ENCODE measurements at places on chromosomes 2 and 18.

GRCh38 chr18:48608581-48608980, 69.8 kb downstream of the CTIF start:
- DNase-seq, result no peak
- no peak overlapping the region for H3K4me3 ChIP-seq
- H3K36me3 ChIP-seq, result no peaks in the 10 kb centered on the region
- no peaks in the 10 kb centered on the region for H3K27me3 ChIP-seq

- H3K4me3 ChIP-seq, result peak overlapping the region; percentile 42
- no peak overlapping the region for H3K27ac ChIP-seq
- no peak for DNase-seq
- H3K27me3 ChIP-seq, result no peaks in the 10 kb centered on the region
- H3K4me1 ChIP-seq, result peaks cover 64% of the 10 kb centered on the region
Measured at GRCh38 chr2:24493713-24494112, 2.7 kb downstream of the NCOA1 start.

DNA sequence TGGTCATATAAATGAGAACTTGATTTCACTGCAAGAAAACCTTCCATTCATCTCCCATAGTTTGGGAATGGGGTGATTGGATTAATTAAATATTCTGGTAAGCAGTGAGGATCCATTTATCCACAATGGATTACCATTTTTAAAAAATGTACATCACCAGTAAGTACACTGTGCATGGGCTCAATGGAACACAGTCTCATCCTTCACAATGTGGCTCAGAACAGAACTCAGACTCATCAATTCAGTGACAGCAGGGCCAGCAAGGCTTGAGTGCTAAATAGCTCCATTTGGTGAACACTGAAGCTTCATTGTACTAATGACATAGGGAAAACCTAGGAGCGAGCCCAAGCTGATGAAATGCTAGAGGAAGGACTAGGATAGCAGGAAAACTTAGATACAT, 223.8 kb downstream of the CMPK2 start:
- no peaks in the 10 kb centered on the region for H3K4me1 ChIP-seq
- no peak for DNase-seq
- no peaks in the 10 kb centered on the region for H3K36me3 ChIP-seq
- H3K27me3 ChIP-seq, result peaks cover 4% of the 10 kb centered on the region
- H3K27ac ChIP-seq, result no peak overlapping the region

GRCh38 chr2:176558574-176559140, 289.4 kb downstream of the MTX2 start:
- no peaks in the 10 kb centered on the region for H3K36me3 ChIP-seq
- peaks cover 8% of the 10 kb centered on the region for H3K4me1 ChIP-seq
- no peak overlapping the region for H3K4me3 ChIP-seq
- H3K27ac ChIP-seq, result no peak overlapping the region
- peaks cover 46% of the 10 kb centered on the region for H3K27me3 ChIP-seq
- no peak for DNase-seq

- no peak overlapping the region for H3K4me3 ChIP-seq
- H3K27ac ChIP-seq, result no peak overlapping the region
- no peak for DNase-seq
- H3K4me1 ChIP-seq, result peaks cover 41% of the 10 kb centered on the region
Measured at GRCh38 chr2:216029416-216030129, 16.2 kb upstream of the MREG start.

DNA sequence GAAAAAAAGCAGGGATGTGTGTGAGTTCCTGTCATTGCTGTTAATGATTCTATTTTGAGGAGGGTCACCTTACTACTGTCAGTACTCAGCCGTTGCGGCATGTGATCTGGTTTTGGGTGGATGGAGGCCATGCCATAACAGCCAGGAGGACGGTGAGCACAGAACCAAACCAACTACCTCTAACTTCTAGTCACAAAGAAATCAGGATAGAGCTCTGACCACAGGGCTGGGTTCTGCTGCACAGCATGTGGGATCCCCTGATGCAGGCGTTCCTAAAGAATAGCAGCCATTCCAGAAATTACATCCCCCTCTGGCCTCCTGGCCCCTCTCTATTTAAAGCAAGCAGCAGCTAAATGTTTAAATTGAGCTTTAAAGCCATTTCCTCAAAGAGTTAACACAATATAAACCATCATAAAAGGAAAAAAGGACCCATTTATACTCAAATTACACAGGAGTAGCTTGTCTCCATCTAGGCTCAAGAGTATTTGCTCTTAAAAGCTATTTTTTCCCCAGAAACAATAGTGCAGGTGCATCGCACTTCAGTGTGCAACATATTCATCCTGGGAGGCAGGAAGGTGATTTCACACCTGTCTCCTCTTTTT, 786.4 kb downstream of the RNF144A start:
- H3K4me3 ChIP-seq, result no peak overlapping the region
- H3K27ac ChIP-seq, result no peak overlapping the region
- peaks cover 4% of the 10 kb centered on the region for H3K27me3 ChIP-seq

DNA sequence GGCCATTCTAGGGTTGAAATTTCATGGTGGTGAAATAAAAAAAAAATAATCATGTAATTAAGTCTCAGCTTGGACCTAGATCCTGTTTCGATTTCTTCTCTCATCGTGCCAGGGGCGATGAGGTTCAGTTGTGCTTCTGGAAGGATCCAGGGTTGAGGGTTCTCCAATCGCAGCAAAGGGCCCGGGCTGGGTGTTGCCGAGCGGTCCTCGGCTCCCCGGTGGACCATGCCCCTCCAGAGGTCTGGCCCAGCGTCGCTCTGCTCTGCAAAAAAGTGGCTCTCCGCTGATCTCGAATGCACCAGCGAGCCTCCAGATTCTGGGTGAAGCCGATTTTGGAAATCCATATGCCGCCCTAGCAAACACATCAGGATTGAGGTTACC, 39.0 kb downstream of the EN1 start:
- H3K4me1 ChIP-seq, result peaks cover 1% of the 10 kb centered on the region
- H3K27ac ChIP-seq, result no peak overlapping the region
- DNase-seq, result no peak
- no peak overlapping the region for H3K4me3 ChIP-seq

DNA sequence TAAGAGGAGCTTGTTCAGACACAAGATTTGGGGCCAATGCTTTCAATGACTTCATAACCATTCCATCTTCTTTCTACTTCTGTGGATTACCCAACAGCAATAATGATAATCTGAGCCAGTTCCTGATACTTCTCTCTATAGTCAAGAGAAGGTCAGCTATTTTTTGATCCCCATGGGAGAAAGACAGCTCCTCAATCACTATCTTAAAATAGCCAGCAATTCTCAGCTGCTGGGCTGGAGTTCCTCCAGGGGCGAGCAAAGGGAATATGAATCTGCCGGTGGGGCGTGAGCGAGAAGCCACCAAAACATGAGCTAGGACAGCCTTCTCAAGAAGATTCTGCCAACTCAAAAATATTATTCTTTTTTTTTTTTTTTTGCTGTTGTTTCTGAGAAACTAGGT, at the start of gene TMEM182:
Gene TMEM182 (plus strand): TSS at position 269 of the 400 bp plus-strand sequence. CDS start 187 bp downstream, outside the sequence.
- no peaks in the 10 kb centered on the region for H3K27me3 ChIP-seq
- H3K36me3 ChIP-seq, result peaks cover 12% of the 10 kb centered on the region
- no peaks in the 10 kb centered on the region for H3K4me1 ChIP-seq

- DNase-seq, result no peak
- H3K27ac ChIP-seq, result no peak overlapping the region
- H3K4me1 ChIP-seq, result peaks cover 19% of the 10 kb centered on the region
- H3K4me3 ChIP-seq, result no peak overlapping the region
Measured at GRCh38 chr2:231985823-231986261, 24.3 kb downstream of the DIS3L2 start.

- H3K4me1 ChIP-seq, result no peaks in the 10 kb centered on the region
- H3K36me3 ChIP-seq, result no peaks in the 10 kb centered on the region
- H3K27me3 ChIP-seq, result peaks cover 12% of the 10 kb centered on the region
- no peak overlapping the region for H3K27ac ChIP-seq
- DNase-seq, result no peak
- no peak overlapping the region for H3K4me3 ChIP-seq
Measured at GRCh38 chr2:219727771-219728429, 100.5 kb downstream of the SLC4A3 start.

GRCh38 chr2:162301151-162301804, 17.2 kb downstream of the IFIH1 start:
- no peaks in the 10 kb centered on the region for H3K4me1 ChIP-seq
- peaks cover 3% of the 10 kb centered on the region for H3K36me3 ChIP-seq
- no peak overlapping the region for H3K4me3 ChIP-seq

GRCh38 chr2:66433945-66434678, 813 bp upstream of the MEIS1 start:
- peaks cover 28% of the 10 kb centered on the region for H3K4me1 ChIP-seq
- peak overlapping the region; percentile 83 for H3K4me3 ChIP-seq
- H3K27me3 ChIP-seq, result peaks cover 84% of the 10 kb centered on the region
- H3K27ac ChIP-seq, result no peak overlapping the region
- no peaks in the 10 kb centered on the region for H3K36me3 ChIP-seq

GRCh38 chr2:160583146-160583535, 89.5 kb upstream of the RBMS1 start:
- H3K4me1 ChIP-seq, result no peaks in the 10 kb centered on the region
- H3K4me3 ChIP-seq, result no peak overlapping the region
- H3K27me3 ChIP-seq, result no peaks in the 10 kb centered on the region
- no peak overlapping the region for H3K27ac ChIP-seq

- no peak overlapping the region for H3K4me3 ChIP-seq
- no peaks in the 10 kb centered on the region for H3K27me3 ChIP-seq
- no peaks in the 10 kb centered on the region for H3K36me3 ChIP-seq
- peaks cover 17% of the 10 kb centered on the region for H3K4me1 ChIP-seq
- DNase-seq, result no peak
Measured at GRCh38 chr2:10271509-10271908, 31.2 kb upstream of the HPCAL1 start.

DNA sequence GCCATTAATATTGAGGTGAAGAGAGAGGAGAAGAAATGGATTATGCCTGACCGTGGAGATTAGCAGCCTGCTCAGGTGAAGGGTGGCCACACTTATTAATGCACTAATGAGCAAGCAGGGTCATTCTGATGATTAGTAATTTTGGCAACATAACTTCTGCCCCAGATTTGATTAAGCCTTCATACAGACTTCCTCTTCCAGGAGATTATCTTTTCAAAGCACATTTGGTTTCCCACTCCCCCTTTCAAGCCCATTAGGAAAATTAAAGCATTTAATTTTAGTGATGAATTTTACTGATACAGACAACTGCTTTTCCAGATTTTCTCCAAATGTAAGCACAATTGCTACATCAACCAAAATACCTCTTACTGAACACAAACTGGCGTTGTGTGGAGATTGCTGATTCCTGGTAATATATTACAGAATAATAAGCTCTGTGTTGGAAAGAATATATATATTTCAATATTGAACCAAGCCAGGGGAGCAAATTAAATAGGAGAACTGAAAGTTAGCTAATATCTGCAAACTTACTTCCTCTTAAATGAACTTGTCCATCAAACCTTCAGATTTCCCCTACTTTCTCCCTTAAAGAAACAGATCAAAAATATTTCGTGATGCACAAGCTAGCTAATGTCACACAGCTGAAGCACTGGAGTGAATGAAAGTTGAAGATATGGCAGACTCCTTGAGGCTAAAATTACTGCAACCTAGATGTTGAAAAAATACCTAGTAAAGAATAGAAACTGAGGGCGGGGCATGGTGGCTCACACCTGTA, 140.8 kb downstream of the FAM210A start:
- H3K36me3 ChIP-seq, result peaks cover 6% of the 10 kb centered on the region
- DNase-seq, result no peak
- peaks cover 62% of the 10 kb centered on the region for H3K4me1 ChIP-seq
- no peak overlapping the region for H3K4me3 ChIP-seq
- H3K27me3 ChIP-seq, result no peaks in the 10 kb centered on the region

DNA sequence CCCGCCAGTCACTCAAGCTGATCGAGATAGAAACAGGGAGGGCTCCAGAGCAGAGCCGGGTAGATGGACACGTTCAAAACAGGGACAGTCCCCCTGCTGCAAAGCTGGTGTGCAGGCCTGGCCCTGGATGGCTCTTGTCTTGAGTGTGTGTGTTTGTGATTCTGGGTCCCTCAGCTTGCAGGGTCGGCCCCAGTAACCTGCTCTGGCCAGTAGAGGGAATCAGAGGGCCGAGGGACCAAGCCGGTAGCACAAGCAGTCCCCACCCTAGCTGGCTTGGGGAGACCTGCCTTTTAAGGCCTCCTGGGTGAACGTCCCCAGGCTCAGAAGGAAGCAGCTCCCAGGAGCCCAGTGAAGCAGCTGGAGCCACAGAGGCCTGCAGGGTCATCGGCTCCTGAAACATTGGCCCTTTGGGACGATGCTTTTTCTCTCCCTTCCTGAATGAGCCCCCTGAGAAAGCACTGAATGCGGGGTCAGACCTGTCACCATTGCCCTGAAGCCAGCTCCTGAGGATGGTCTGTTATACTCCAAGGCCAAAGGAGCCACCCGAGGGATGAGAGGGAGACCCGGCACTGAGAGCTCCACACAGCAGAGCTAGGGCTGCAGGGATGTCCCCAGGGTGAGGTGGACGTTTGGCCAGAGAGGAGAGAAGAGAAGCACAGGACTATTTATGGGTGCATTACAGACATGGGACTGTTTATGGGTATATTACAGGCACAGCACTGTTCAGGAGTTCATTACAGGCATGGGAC, 15.4 kb upstream of the MLPH start:
- H3K4me1 ChIP-seq, result peaks cover 16% of the 10 kb centered on the region
- peak; percentile 48 for DNase-seq
- H3K27me3 ChIP-seq, result peaks cover 6% of the 10 kb centered on the region

DNA sequence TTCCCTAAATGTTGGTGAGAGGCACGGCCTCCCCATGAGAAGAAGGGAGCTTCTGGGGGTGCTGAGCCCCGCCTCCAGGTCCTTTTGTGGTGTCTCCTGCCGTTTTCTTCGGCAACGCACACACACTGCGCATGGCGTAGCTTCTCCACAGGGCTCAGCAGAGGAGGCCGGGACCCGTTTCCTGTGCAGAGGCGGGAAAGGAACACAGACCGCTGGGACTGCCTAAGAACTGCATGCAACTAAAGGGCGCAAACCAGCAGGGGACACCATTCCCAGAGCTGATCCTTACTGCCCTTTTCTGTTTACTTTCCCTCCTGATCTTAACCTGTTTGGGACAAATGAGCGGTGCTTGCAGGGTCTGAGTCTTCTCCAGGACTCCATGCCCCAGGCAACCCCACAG, 90.3 kb upstream of the CAPN13 start:
- no peaks in the 10 kb centered on the region for H3K36me3 ChIP-seq
- no peak for DNase-seq

GRCh38 chr2:6724605-6725140, 141.0 kb downstream of the CMPK2 start:
- H3K36me3 ChIP-seq, result no peaks in the 10 kb centered on the region
- H3K4me1 ChIP-seq, result no peaks in the 10 kb centered on the region
- peaks cover 2% of the 10 kb centered on the region for H3K27me3 ChIP-seq
- H3K27ac ChIP-seq, result no peak overlapping the region

GRCh38 chr2:241812730-241813643, 4.0 kb downstream of the NEU4 start:
- DNase-seq, result no peak
- H3K4me1 ChIP-seq, result peaks cover 15% of the 10 kb centered on the region
- H3K4me3 ChIP-seq, result no peak overlapping the region
- H3K36me3 ChIP-seq, result no peaks in the 10 kb centered on the region

- no peak overlapping the region for H3K4me3 ChIP-seq
- H3K27ac ChIP-seq, result no peak overlapping the region
- peak; percentile 4 for DNase-seq
- no peaks in the 10 kb centered on the region for H3K36me3 ChIP-seq
- H3K27me3 ChIP-seq, result peaks cover 10% of the 10 kb centered on the region
Measured at GRCh38 chr2:98311771-98312545, 34.3 kb upstream of the CNGA3 start.

Measured in activated naive CD8-positive, alpha-beta T cell treated with anti-CD3 and anti-CD28 coated beads, Interleukin-2, amount 50 U/mL, for 24 hours (primary cell).